ENCODE measurements at places on chromosomes 5 and 9.

GRCh38 chr9:122091682-122092592 is 1.2 kb downstream of the TTLL11 start:
- no peak for DNase-seq

DNA sequence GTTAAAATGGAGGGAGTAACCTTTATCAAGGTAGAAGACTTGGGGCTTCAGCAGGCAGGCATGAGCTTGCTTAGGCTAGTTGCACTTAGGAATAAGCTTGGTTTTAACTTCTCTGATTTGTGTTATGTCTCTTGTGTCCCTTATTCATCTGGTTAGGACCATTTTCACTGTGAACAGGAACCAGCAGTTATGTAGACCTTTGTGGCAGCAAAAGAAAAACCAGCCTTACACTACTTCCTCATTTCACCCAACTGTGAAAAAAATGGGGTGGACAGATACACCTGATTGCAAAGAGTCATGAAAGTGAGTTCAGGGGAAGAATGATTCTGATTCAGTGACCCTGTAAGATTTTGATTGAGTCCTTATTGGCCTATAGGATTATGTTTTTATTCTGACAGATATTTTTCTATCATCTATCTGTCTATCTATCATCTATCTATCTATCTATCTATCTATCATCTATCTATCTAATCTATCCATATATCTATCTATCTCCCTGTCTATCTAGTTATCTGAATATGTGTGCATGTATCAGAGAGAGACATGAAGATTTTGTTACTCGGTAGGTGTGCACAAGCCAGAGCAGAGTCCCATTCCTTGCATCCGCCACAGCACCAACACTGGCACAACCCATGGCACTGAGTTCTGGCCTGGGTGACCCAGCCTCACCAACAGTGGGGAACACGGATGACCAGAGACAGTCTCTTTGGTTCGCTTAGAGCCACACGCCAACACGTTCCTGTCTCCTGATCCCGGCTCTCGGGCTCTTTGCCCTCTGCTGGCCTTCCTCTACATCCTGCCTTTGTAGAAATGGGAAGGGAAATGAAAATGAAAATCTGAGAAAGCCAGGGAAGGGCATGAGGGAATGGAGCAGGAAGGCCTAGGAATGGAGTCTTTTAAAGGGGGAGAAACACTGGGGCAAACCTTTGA is 1.3 kb upstream of the ZNF366 start:
- DNase-seq = no peak

DNA sequence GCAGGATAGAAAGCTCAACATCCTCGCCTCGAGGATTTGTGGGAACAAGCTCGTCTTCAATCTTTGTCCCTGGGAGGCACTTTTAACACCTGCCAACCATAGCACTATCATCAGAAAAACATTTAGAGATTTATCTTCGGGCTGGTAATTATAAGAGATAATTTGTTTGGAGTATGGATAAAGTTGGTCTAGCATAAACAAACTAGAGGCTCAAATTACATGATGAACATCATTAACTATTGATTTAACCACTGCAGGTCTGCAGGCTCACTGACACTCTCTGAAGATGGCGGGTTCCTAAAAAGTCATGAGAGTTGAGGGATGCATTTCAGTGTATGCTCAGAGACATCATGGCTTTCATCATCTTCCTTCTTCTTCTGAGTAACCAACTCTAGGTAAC is 25.8 kb upstream of the PCA3 start:
- DNase-seq = no peak

DNA sequence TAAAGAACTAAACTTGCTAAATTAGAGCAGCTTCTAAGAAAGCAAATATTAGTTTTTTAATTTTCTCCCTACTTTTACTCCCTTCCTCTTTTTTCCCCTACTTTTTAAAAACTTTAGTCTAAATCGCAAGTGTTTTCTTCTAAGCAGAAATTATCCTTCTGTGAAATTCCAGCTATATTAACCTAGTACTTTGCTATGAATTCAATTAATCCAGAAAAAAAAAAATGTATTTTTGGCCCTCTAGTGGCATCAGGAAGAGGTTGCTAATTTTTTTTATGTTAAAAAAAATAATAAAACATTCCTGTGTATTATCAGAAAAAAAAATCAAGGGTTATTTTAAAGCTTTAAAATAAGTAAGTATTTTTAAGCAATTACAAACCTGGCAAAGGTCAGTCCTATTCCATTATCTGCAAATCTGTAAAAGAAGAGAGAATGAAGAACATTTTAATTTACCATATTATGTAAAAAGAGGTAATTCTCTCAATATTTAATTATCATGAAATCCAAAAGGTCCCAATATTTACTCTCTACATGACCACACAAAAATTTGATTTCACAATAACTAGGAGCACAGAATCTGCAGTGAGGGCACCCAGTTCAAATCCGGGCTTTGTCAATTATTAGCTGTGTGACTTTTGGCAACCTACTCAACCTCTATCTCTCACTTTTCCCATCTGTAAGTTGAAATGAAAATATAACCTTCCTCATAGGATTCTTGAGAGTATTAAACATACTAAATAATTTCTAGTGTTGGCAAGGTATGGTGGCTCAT is 52.0 kb downstream of the CEMIP2 start:
- DNase-seq = no peak

- no peak for DNase-seq
Measured at GRCh38 chr9:79542735-79543620, 28.8 kb upstream of the TLE4 start.

DNA sequence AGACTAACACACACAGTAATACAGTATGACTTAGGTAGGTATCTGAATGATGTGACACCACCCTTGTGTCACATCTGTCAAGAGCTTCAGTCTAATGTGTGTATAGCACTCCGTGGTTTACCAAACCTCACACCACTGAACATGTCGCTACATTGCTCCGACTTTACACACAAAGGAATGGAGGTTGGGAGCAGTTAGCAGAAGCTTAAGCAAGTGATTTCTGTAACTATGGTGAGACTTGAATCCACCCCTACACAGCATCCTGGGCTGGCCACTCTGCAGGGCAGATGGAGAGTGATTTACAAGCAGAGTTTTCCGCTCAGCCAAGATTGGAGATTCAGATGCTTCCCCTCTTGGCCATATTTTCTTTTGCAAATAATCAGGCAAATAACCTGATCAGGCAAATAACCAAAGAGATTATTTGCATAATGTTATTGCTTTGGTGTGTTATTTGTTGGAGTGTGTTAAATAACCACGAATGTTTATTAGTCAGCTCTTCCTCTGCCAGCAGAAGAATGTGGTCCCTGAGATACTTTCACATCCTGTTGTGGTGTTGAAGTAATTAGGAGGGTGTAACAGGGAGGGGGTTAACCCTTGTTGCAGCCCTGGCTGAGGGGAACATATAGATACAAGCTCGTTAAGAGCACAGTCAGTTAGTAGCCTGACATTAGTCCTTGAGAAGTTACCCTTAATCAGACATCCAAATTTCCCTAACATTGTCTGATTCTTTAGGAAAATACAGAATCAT is 92.8 kb downstream of the SNX18 start:
- no peak for DNase-seq

- DNase-seq = no peak
Measured at GRCh38 chr5:27462936-27463335, 424.6 kb upstream of the CDH9 start.

- DNase-seq = no peak
Measured at GRCh38 chr5:91318724-91319123, 64.4 kb downstream of the ARRDC3 start.

- DNase-seq = no peak
Measured at GRCh38 chr9:116088396-116088795, 65.2 kb upstream of the PAPPA start.

DNA sequence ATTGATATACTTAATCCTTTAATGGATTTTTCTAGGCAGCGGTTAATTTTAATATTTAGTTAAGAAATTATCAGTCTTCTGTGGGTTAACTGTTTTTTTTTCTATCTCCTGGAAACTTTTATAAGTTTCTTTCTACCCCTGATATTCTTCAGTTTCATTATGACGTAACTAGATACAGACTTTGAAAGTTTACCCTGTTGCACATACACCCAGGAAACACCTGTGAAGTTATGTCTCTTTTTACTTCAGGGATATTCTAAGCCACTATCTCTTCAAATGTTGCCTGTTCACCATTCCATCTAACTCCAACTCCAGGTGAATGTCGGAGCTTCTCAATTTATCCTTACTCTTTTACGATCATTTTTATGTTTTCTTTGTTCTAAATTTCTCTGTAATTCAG is 329.0 kb downstream of the ICE1 start:
- DNase-seq = no peak

DNA sequence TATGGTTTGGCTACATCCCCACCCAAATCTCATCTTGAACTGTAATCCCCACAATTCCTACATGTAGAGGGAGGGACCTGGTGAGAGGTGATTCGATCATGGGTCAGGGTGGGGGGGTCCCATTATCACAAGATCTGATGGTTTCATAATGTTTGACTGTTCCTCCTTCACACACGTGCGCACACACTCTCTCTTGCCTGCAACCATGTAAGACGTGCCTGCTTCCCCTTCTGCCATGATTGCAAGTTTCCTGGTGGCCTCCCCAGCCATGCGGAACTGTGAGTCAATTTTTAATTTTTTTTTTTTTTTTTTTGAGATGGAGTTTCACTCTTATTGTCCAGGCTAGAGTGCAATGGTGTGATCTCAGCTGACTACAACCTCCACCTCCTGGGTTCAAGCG is 27.0 kb downstream of the FAM169A start:
- DNase-seq = no peak

DNA sequence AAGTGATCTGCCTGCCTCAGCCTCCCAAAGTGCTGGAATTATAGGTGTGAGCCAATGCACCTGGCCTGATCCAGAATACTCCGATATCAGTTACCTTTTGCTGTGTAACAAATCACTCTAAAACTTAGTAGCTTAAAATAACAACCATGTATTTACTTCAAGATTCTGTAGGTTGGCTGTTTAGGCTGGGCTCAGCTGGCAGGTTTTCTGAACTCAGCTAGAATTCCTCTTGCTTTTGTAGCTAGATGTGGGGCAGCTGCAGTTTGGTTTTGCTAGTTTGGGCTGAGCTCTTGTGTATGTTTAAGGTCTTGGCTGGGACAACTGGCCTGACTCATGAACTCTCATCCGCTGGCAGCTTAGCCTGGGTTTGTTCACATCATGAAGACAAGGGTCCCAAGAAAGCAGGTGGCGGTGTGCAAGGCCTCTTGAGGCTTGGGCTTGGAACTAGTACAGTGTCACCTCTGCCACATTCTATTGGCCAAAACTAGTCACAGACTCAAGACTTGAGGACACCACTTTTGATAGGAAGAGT is 138.3 kb upstream of the SHB start:
- no peak for DNase-seq

GRCh38 chr5:36181774-36182173 is 29.9 kb downstream of the SKP2 start:
- no peak for DNase-seq

- DNase-seq = no peak
Measured at GRCh38 chr5:180291234-180291940, 496 bp downstream of the MAPK9 start.

DNA sequence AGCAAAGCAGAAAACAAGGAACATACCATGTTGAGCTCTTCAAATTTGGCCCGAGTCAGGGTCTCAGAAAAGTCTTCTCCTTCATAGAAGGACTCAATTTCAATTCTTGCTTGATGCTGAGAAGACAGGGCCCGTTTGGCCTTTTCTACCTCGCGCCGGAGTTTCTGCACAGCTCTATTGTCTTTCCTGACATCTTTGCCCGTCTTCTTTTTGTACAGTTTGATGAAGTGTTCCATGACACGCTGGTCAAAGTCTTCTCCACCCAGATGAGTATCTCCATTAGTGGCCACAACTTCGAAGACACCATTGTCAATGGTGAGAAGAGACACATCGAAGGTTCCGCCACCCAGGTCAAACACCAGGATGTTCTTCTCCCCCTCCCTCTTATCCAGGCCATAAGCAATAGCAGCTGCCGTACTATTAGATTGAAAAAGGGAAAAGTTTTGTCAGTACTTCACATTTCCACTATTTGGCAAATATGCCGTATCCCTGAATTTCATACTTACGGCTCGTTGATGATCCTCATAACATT is 2.2 kb downstream of the HSPA5 start:
- DNase-seq = no peak

DNA sequence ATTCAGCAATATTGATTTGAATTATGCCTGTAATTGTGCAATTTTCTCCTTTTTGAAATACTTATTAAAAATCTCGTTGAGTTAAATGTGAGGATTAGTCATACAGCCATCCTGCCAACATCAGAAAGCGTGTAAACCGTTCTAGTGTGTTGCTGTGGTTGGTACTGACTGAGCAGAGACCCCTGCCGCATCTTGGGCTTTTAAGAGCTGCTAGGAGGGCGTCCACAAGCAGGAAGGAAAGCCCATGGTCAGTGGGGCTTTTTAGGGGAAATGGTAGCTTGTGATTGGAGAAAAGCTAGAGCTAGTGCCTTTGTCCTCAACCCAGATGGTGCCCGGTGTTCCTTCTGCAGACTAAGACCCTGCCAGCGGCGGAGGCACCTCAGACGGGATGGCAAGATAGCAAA is 1.3 kb downstream of the SDHA start:
- no peak for DNase-seq
